ENCODE measurements at places on chromosomes 2 and 18.

- no peak for DNase-seq
These were observed 70.5 kb upstream of the ZNF516 start for GRCh38 chr18:76565238-76566173.

DNA sequence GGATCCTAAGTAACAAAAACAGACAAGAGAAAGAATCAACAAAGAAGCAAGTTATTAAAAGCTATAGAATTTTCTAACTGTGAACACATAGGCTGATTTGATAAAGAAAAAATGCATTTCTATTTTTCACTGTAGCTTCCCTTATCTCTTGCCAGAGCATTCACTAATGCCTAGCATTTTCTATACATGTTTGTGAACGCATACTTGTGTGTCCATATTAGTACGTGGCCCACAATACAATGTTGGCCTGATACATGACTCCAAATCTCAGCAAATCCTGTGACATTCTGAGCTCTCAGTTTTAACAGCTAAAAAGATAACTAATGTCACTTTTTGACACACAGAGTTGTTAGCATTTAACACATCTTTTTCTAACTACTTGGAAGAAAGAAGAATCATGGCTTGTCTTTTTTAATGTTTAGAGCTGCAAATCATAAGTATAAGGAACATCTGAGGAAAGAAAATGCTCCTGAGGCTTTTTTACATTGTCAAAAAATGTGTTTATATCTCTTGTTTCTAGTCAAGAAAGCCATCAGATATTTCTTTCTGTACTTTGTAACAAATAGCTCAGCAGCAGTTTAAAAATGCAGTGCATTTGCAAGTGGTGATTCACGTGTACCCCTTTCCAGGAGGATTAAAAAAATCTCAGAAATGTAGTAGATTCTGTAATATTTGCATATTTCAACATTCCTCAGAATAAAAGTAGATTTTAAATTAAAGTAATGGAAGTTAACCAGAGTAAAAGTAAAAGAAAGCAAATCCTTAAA lies 1646.8 kb upstream of the TMEFF2 start:
- DNase-seq = no peak

- DNase-seq = no peak
These were observed 943.9 kb downstream of the EPHA4 start for GRCh38 chr2:220628252-220628651.

- DNase-seq = no peak
These were observed 44.9 kb downstream of the SOCS6 start for GRCh38 chr18:70333757-70334156.

GRCh38 chr18:9756271-9756932 lies 48.3 kb downstream of the RAB31 start:
- DNase-seq = no peak

DNA sequence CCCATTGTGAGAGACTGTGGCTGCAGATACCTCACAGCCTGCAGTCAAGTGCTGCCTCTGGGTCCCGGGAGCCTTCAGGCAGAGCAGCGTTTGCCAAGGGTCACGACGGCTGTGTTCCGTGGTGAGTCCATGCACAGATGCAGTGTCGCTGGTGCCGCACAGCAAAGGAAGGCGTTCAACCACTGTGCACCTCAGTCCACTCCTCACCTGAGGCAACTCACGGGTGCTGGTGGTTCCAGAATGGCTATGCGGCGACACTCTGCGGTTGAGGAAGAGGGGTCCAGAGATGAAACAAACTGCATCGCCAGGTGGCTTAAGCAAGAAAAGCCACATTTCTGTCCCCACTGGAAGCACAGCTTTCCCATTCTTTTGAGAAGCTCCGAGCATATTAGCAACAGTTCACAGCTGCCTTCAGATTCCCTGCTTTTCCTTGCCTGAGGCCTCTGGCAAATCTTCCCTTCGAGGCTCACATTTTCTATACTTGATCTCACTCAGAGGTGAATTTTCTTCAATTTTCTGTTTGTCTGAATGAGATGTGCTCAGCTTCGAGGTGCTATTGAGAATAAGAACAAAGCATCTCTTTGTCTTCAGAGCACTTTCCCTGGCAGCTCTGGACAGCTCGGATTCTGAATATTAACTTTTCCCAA lies 208.8 kb upstream of the TWIST2 start:
- DNase-seq = no peak

- no peak for DNase-seq
These were observed 159.8 kb downstream of the TAF4B start for GRCh38 chr18:26386002-26386401.

DNA sequence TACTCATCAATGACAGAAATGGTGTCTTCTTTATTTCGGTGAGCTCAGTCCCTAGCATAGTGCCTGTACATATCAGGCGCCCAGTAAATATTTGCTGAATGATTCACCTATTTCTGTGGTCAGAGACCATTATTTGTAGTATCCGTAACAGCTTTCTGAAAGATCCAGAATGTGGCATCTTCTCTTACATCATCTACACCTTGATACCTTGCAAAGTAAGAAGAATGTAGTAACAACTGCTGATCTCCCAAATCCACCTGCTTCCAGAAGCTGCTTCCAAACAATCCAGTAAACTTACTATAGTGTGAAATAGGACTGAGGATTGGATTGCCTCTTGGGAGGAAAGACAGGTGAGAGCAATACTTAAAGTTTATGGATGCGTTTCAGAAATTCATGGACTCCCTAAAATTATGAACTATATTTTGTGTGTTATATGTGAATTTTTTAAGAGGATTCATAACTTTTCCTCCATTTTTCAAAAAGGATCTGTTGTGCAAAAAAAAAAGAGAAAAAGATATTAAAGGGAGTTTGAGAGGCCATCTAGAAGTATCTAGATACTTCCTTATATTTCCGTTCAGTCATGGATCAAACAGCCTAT lies 945 bp upstream of the ASXL2 start:
- no peak for DNase-seq

DNA sequence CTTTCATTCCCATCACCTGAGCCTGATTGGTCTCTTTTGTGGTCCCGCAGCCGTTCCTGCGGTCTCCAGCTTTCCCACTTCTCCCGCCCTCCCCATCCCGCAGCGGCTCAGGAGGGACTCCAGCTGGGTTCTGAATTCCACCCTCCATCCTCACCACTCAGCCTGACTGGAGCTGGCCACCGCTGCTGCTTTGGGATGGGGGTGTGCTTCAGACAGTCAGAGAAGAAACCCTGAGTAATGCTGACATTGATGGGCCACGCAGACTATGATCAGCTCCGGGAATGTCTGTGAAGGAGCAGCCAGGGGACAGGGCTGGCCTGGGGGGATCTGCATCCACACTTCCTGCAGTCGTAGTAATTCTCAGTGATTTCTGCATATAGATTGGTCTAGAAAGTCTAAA lies 45.9 kb upstream of the TXNDC2 start:
- no peak for DNase-seq

Data from stimulated activated CD4-positive, alpha-beta T cell treated with anti-CD3 and anti-CD28 coated beads, Interleukin-12 subunit alpha, Interleukin-12 subunit beta, amount 100 ng/mL, for 48 hours (primary cell).